Chondrocyte (in vitro differentiated cells): ENCODE measurements at places on chromosomes 3 and 15.
A peak's percentile ranks its signal among the peaks of the same experiment; 100 is the strongest.

DNA sequence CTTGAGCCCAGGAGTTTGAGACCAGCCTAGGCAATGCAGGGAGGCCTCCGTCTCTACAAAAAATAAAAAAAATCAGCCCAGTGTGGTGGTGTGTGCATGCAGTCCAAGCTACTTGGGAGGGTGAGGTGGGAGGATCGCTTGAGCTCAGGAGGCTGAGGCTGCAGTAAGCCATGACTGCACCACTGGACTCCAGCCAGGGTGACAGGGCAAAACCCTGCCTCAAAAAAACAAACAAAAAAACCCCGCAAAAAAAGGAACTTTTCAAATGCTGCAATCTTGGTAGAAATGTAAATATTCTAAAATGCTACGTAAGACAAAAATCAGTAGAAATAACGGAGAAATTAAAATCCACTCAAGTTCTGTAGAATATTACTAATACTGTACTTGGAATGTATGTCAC, 108.1 kb upstream of the MELTF start:
- DNase-seq: no peak

- DNase-seq: no peak
These were observed 121.8 kb upstream of the NLGN1 start for GRCh38 chr3:173275740-173276139.

- DNase-seq: no peak
These were observed 65.9 kb downstream of the BTD start for GRCh38 chr3:15667484-15667883.

GRCh38 chr15:79455361-79455760, 23.2 kb downstream of the MINAR1 start:
- no peak for DNase-seq

- no peak for DNase-seq
These were observed 236.8 kb downstream of the TLE3 start for GRCh38 chr15:69860921-69861320.

GRCh38 chr3:48408823-48409281, 21.0 kb downstream of the PLXNB1 start:
- peak; percentile 62 for DNase-seq

- no peak for DNase-seq
These were observed 293.7 kb downstream of the ARPP21 start for GRCh38 chr3:35932995-35933394.

- no peak for DNase-seq
These were observed 43.2 kb upstream of the SPPL2A start for GRCh38 chr15:50808728-50809127.

DNA sequence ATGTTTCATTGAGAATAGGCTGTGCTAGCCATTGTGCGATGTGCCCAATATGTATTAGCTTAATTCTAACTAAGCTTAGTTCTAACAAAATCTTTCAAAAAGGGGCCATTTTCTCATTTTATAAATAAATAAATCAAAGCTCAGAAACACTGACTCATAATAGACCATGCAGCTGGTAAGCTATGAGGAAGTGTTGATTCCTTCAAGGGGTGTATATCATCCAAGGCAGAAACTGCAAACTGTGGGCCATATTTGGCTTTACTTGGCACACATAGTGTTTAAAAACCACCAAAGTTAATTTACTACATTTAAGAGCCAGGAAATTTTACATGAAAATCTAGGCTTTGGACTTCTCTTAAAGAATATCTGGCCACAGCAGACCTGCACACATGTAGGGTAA, 136.5 kb downstream of the ZNF621 start:
- DNase-seq: no peak

- DNase-seq: no peak
These were observed 182.6 kb upstream of the SLITRK3 start for GRCh38 chr3:165378761-165379160.

DNA sequence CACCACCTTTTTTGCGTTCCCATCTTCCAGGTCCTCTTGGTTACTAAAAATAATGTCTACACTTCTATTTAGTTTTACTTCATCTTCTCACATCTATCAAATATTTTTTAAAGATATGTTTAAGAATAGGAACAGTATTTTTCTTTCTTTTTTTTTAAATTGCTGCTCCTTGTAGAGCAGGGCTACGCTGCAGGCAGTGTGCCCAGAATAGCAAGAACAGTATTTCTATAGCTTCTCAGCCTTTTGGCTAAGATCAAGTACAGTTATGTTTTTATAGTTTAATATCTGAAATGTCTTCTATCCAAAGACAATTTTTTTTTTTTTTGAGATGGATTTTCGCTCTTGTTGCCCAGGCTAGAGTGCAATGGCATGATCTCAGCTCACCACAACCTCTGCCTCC, 73.0 kb downstream of the MYO9A start:
- no peak for DNase-seq

DNA sequence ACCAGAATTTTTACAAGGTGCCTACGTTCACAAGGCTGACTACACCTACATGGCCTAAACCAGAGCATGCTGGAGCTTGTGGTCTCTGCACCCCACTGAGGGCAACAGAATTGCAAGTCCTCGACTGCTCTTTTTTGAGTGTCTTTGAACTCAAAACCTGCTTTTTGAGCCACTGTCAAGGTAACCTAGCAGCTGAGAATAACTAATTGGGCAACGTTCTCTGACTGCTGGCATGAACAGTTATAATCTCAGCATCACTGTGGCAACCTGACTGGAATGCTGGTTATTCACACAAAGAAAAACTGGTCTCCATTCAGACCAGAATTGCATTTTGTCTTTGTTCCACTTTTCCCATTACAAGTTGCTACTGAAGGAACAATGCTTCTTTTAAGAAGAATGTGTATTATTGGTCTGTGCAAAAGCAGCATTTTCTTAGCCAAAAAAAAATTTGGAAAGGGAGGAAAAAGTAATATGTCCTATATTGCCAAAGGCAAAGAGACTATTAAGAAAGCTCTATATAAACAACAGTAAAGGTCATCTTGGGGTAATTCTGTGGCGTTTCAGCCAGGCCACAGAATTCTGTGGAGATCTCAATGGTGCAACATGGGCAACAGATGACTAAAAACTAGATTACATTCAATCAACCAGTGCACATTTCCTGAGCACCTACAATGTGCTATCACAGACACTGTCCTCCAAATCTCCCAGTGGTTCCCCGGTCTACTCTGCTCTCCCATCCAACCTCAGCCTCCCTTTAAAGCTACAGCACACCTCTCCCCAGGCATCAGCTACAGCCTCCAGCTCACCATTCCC, 76.8 kb downstream of the TNIK start:
- DNase-seq: no peak

DNA sequence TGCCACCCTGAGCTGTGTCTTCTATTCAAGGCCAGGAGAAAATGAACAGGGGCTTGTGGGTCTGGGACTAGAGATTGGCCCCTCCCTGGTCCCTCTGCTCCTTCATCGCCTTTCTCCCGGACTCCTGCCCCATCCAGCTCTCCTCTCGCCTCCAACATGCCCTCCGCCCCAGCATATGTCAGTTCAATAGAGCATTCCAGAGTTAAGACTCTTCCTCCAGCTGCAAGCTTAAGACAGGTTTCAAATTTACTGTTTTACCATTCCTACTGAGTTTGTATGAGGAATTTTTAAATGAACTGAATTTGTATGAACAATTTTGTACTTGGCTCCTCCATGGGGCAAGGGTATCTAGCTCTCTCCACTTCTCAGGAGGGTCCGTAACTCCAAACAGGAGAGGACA, 195.6 kb downstream of the TBC1D2B start:
- no peak for DNase-seq

DNA sequence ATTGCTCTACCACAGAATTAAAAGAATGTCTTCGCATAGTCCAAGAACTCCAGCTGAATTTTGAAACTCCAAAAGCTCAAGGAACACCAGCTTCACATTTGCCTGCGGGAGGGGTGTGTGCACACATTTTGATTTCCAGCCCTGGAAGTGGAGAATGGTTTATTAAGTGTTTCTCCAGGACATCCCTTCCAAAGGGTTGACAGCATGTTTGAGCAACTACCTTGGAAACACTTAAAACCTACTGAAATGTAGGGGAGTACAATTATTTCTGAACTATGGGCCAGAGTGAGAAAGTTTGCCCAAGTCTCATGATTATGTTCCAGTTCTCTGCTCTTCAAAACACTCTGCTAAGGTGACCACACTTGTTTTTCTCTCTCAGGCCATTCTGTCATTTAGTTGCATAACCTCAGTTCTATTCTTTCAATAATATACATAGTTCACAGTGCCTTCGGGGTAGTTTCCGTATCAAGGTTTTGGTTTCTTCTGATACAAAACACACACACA, 7.9 kb downstream of the ACP3 start:
- DNase-seq: no peak

GRCh38 chr15:73564255-73564654, 68.9 kb downstream of the NPTN start:
- no peak for DNase-seq

DNA sequence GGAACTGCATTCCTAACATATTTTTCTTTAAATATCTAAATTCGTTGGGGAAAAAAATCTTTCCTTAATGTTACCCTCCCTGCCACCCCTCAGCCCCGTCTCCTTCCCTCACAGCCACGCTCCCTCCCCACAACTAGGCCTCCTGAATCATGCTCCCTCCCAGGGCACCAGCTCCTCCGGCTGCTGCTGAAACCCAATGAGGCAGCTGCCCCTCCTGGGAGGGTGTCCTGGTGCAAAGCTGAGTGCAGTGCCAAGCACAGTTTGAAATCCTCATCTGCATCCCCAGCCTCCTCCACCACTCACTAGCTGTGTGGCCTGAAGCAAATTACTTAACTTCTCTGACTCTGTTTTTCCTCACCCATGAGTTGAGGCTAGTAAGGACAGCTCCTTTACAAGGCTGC, 2.7 kb upstream of the NR2E3 start:
- no peak for DNase-seq

- DNase-seq: no peak
These were observed 7.5 kb upstream of the DNAAF4 start for GRCh38 chr15:55515491-55515890.

GRCh38 chr3:195224156-195224979, 46.6 kb downstream of the XXYLT1 start:
- no peak for DNase-seq

- no peak for DNase-seq
These were observed 835 bp downstream of the STOML1 start for GRCh38 chr15:73991260-73991659.

- DNase-seq: no peak
These were observed 535.6 kb upstream of the AGTR1 start for GRCh38 chr3:148162132-148162531.

GRCh38 chr15:99631255-99631654, 65.5 kb downstream of the MEF2A start:
- DNase-seq: no peak

- DNase-seq: no peak
These were observed 60.1 kb downstream of the IGSF11 start for GRCh38 chr3:118974356-118975097.

DNA sequence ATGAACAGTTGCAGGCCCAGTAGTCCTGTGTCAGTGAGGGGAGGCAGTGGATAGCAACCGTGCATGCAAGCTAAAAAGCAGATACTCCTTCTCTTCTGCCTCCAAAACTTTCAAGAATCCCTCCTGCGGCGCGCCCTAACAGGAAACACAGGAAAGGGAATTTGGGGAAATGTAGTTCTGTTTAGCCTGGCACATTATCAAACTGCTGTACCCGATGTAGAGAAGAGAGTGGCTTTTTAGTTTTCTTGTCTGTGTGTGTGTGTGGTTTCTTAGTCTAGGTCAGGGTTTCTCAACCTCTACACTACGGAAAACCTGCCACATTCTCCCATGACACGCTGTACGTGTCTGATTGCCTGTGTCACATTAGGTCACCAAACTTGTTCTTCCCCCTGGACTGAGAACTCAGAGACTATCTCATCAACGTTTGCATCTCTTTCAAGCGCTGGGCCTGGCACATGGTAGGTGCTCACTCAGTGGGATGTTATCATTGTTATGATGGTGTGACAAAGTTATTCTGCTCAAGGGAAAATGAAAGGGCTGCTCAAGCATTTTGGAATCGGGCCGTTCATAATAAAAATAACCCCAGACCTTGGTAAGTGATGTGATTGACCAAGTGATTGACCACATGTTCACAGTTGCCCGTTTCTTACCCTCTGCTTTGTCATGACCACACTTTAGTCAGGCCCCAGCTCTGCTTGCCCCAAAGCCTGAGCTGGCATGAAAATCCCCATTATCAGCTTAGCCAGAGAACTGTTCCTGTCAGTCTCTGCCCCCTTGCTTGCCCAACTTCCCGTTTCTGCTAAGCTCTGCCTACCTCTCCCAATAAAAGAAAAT, 33.2 kb downstream of the TM4SF4 start:
- DNase-seq: no peak

DNA sequence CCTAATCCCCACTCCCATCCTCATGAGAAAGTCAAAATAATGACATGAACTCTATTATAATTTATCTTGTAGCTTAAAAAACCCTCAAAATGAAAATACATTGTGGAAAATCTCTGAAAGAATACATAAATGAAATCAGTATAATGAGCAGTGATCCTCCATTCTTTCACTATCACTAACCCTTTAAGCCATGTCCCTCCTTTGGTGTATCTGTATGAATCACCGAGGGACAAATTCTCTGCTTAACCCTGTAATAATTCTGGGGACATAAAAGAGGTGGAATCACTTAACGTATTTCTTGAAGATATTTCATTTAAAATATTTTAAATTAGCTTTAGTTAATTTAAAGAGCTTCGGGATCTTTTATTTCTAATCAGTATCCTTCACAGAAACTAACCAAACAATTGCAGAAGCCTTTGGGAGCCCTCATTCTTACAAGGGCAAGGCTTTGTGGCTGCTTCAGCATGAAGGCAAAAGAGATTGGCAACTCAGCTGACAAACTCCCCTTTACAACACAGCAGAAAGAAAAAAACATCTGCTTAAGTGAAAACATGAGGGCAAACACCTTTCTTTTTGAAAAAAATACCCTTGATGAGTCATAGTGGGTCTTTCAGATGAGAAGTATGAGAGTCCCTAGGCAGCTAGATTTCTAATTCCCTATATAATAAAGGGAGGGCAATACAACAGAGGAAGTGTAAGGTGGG, 44.0 kb upstream of the ALCAM start:
- no peak for DNase-seq

GRCh38 chr15:59532770-59533379, 78.7 kb upstream of the GCNT3 start:
- no peak for DNase-seq

DNA sequence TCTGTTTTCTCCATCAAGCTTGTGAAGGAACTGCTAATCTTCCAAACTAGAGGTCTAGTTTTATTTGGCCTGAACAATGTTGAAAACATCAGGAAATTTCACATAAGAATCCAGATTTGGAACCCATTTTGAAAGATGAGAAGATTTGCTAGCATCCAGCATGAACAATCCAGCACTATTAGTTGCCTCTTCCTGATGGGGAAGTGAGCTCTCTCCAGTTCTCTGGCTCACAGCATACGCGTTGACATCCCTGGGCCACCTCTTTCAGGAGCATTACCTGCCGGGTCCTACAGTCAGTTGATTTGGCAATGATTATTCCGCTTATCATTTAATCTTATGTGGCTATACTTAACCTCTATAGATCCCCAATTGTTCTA, 10.9 kb downstream of the GPR87 start:
- no peak for DNase-seq

- no peak for DNase-seq
These were observed 40.9 kb downstream of the CPN2 start for GRCh38 chr3:194310060-194310835.

- no peak for DNase-seq
These were observed 74.1 kb downstream of the MESD start for GRCh38 chr15:80915472-80915871.
